HEK293T (cell line): ENCODE measurements at places on chromosomes 6 and 20.
A peak's percentile ranks its signal among the peaks of the same experiment; 100 is the strongest.

DNA sequence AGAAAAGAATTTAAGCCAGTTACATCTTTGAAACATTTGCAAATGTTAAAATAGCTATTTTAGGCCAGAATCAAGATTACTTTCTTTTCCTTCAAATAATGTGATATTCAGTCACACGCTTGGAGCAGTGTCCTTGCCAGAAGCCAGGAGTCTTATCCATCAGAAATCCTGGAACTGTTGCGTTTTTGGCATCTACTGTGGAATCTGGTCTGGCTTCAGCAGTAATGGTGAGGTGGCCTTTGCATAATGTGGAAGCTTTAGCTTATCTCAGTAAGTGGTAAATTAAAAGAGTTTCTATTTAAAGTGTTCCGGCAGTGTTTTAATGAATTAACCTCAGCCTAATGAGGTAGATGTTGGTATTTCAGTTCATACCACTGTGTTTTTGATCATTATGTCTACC, 97.6 kb downstream of the FIG4 start:
- DNase-seq, result no peak

DNA sequence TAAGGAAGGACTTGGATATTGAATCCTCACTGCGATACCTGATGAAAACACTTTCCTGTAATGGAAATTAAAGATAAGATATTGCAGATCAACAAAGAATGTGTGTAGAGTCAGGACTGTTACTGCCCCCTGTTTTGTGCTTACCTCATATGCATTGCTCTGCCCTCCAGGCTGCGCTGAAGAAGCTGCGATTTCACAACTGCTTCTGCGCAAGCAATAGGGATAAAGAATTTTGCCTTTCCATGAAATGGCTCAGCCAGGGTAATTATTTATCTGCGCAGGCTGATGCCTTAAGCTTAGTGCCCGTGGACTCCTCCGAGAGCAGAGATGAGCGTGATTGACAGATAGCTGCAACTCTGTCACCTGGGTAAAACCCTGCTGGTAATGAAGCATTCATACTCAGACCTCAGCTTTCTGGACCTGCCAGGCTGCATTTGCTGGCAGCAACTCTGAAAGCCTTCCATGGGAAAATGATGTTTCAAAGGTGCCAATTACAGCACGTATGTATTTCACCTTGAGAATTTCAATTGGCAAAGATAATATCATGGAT, 370.6 kb downstream of the SAMD5 start:
- no peak for DNase-seq

DNA sequence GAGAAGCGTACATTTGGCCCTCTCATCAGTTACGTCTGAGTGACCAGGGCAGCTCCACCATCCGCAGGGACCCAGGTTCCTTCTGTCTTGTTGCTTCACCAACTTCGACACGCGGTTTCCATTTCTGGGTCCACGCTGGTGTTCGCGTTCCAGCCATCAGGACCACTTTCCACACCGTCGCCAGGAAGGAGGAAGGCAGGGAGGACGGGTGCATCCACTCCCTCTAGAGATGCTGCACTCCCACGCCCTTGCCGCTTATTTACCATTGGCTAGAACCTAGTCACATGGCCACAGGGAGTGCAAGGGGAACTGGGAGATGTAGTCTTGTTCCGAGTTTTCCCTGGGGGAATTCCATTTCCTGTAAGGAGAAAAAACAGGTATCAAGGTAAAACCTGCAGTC, 33.2 kb upstream of the SNX9 start:
- DNase-seq, result peak; percentile 54

DNA sequence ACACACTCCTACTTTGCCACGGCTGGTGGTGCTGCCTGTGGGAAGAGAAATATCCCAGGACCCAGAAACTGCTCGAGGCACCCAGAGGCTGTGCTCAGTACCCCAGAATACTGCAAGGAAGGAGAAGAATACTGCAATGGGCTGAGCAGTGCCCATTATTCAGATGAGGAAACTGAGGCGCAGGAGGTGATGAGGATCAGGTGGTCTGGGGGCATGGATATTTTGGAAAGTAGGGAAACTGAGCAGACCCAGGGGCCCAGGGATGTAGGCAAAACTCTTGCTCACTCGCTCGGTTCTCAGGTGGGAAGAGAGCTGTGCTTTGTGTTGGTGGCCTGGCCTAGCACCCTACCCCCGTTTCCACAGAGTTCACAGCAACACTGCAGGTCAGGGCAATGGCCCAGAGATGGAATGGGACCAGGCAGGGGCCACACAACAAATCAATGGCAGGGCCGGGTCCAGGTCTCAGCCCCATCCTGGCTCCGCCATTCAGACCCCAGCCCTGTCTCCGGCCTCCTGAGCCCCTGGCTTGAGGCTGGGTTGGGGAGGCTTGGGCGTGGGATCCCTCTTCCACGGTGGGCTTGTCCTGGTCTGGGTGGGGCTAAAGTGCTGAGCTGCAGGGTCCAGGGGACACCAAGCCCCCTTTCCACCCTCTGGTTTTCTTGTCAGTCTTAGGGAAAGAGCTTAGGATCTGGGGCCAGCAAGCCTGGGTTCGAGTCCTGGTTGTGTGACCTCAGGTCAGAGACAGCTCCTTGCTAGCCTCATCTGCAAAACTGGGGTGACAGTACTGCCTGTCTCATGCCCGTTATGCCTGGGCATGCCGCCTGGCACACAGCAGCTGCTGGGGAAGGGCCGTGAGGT, 33.9 kb downstream of the SUN5 start:
- no peak for DNase-seq

- DNase-seq, result no peak
Measured at GRCh38 chr6:129544892-129545612, 164.9 kb downstream of the ARHGAP18 start.

GRCh38 chr6:134593024-134593423, 275.1 kb upstream of the SGK1 start:
- DNase-seq, result no peak
